Smooth muscle cell of the brain vasculature (primary cell): ENCODE measurements at places on chromosomes 5 and 9.
A peak's percentile ranks its signal among the peaks of the same experiment; 100 is the strongest.

GRCh38 chr5:152113401-152113800 is 188.8 kb upstream of the GLRA1 start:
- no peak for DNase-seq

DNA sequence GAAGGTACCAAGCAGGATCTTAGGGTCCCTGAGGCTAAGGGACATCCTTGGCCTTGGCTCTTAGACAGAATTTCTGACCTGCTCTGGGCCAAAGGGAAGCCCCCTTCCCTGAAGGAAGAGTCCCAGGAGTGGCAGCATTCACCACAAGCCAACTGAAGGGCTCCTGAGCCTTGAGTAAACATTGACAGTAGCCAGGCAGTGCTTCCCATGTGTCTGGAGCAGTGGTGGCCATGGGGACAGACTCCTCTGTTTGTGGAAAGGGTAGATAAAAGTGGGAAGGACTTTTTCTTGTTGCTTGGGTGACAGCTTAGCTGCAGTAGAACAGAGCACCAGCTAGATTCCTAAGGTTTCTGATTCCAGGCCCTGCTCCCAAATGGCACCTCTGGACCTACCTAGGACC is 61.4 kb upstream of the VLDLR start:
- no peak for DNase-seq

DNA sequence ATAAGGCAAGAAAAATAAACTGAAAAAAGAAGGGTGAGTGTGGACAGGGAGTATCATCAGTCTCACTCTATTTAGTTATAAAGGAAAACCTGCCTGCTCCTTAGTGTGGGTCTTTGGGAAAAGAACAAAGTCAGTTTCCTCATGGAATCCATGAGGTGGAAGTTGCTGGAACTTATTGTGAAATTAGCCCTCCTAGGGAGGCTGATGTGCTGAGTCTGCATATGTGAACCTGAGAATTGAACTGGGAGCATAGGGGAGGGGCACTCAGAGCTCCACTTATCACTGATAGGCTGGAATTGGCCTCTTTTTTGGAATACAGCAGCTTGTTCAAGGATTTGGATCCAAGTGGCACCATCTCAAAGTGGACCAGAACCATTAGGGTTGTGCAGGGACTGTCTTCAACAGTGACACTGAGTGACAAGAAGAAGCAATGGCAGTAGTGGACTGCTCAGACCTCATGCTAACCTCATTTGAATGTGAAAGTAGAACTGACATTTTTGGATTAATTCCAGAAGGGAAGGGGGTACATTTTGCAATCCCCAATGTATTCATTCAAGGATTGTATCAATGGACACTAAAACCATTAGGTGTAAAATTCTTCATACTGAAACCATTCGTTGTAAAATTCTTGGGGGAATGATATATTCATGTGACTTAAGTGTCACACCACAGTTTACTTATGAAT is 103.6 kb upstream of the KLF9 start:
- no peak for DNase-seq

DNA sequence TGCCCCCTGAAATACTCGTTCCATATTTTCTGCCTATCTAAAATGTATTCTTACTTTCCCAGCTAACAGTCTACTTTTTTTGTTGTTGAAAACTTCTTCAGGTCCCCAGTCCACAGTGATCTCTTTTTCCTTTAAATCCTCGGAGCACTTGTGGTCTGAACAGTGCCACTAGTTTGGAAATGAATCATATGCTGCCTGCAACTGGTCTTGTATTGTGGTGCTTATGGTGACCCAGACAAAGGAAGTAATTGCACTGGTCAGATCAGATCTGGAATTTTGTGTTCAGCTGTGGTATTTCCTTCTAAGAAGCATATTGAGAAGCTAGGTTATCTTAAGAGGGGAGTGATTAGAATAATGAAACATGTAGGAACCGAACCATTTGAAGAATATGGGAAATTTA is 2.9 kb downstream of the UNC13B start:
- no peak for DNase-seq

DNA sequence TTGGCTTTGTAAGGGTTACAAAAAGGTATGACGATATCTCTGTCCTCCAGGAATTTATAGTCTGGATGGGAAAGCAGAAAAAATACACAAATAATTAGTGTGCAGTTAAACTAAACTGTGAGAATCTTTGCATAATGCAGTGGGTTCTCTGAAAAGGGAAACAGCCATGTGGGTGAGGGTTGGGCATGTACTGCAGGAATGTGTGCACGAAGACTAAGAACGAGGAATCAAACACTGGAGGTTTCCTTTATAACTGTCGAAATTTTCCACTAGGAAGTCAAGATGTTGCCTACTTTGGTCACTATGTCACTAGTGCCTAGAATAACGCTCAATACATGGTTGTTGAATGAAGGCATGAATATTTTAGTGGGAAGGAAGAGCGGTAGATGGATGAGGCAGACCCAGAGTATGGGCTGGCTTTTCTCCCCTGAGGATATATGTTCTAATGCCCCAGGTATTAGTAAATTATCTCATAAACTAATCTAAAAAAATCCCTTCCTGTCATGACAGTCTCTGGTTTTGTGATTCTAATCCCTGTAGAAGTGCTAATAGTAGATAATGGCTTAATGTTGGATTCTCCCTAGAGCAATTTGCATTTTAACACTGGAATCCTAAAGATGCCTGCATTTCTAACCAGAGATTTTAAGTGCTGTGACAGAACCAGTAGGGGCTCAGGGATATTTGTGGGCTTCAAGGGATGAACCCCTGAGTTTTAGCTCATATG is 227.3 kb downstream of the NMUR2 start:
- no peak for DNase-seq

GRCh38 chr9:101485924-101486692 is 47.5 kb upstream of the RNF20 start:
- DNase-seq, result no peak

- no peak for DNase-seq
Observed at GRCh38 chr9:5562806-5563416, 52.6 kb downstream of the PDCD1LG2 start.

- no peak for DNase-seq
Observed at GRCh38 chr5:94243612-94244011, 374.8 kb downstream of the KIAA0825 start.

DNA sequence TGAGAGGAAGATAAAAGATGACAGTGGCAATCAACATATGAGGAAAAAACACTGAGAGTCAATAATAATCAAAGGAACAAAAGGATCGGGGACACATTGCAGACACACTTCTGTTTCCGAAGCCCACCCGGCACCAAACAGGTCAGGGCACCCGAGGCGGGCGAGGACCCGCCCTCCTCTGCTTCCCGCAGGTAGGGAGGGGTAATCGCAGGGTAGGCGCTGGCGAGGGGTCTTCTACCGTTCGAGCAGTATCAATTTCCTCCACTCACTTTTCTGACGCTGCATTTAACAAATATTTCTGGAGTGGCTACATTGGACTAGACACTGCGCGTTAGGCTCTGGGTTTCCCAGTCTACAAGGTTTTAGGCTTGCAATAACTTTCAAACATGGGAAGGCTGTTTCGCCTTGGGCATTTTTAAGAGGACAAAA is 1.3 kb downstream of the TXN start:
- DNase-seq, result no peak

- no peak for DNase-seq
Observed at GRCh38 chr9:131809941-131810344, 70.1 kb upstream of the RAPGEF1 start.

GRCh38 chr9:118091226-118091625 is 387.0 kb downstream of the TLR4 start:
- DNase-seq, result no peak

DNA sequence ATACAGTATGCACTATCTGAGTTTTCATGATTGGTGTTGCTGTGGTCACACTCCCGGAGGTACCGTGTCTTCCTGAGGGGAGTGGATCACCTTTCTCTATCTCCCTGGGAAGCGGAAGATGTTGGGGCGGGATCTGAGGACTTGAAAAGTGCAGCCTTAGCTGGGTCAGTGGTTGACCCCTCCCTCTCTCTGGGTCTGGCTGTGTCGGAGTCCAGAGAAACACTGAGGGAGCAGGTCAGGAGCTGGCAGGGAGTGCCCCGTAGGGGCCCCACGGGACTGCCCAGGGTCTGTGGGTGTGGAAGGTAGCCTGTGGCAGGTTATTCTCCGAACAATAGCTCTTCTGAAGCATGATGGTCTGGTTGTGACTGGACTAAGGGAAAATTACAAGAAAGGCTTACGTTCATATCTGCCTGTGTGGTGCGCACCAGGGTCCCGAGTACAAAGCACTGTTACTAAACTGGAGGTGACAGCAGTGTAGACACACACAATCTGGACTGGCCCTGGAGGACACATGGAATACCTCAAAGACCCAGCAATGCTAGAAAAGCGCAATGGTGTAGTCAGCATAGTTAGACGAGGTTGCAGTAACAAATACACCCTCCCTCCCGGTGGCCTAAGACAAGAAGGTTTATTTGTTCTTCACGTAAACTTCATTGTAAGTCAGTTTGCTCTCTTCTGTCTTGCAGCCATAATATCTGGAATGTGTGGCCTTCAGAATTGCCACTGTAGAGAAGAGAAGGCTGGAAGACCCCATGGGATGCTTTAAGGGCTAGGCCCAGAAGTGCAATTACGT is 9.4 kb upstream of the ZFP62 start:
- no peak for DNase-seq

GRCh38 chr5:10364186-10364689 is 10.7 kb downstream of the MARCHF6 start:
- DNase-seq, result no peak

GRCh38 chr5:158451203-158451992 is 592.5 kb upstream of the CLINT1 start:
- peak; percentile 67 for DNase-seq

- DNase-seq, result no peak
Observed at GRCh38 chr5:180647941-180648500, 1.4 kb downstream of the FLT4 start.

DNA sequence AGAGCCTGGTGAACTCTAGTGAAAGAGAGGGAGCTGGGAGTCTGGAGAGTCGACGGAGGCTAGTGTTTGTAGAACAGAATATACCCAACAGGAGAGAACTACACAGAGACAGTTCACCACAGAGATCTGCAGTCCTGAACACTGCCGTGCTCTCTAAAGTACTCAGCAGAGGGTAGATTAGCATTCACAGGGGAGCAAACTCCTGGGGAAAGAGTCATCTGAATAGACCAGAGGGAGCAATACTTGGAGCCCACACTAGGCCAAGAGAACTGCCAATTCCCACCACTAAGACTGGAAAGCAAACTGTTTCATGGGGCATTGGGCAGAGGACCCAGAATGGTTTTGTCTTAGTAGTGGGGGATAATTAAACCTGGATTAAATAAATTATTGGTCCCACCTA is 235.6 kb downstream of the EDIL3 start:
- no peak for DNase-seq

- no peak for DNase-seq
Observed at GRCh38 chr5:159619826-159620225, 289.5 kb upstream of the IL12B start.

DNA sequence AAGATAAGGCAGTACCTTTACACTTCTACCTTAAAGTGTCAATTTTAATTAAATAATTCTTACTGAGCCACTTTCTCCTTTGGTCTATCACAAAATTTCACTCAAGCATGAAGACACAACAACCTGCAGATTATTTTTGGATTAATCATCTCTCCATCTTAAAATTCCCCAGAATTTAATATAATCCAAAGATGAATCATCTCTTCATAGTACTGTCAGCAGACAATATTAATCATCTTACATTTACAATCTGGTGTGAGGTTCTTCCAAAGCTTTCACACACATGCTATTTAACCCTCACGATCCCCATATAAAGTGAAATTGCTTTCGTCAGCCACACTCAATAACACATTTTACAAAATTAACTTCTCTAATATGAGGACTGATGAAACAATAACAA is 43.0 kb downstream of the LHFPL2 start:
- DNase-seq, result no peak

DNA sequence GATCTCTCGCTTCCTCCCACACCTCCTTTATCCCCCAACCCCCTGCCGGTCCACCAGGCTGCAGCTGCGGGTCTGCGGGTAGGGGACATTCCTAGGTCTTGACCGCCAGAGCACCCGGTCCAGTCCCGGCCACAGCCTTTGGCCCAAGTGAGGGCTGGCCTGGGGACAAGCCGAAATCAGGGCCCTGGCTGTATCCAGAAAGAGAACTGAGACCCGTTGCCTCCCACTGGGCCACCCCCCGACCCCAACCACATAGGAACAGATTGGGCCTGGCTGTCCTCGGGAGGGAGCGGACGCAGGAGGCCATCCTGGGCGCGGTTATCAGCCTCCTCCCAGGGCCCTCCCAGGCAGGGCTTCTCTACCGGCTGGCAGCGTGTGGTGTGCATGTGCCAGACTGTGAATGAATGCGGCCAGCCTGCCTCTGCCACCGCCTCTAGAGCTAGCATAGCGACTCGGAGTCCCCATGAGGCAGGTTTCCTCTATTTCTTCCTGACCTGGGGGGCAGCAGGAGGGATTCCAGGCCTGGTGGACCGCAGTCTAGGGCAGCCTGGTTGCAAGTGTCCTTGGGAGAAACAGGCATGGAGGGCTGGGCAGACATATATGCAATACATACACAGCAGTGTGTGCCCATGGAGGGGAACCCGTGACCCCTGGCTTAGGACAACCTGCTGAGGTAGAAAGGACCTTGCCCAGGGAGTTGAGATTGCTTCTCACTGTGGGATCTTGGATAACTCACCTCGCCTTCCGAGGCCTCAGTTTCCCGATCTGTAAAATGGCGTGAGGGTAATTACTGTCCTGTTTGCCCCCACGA is 1.2 kb downstream of the N4BP3 start:
- no peak for DNase-seq

DNA sequence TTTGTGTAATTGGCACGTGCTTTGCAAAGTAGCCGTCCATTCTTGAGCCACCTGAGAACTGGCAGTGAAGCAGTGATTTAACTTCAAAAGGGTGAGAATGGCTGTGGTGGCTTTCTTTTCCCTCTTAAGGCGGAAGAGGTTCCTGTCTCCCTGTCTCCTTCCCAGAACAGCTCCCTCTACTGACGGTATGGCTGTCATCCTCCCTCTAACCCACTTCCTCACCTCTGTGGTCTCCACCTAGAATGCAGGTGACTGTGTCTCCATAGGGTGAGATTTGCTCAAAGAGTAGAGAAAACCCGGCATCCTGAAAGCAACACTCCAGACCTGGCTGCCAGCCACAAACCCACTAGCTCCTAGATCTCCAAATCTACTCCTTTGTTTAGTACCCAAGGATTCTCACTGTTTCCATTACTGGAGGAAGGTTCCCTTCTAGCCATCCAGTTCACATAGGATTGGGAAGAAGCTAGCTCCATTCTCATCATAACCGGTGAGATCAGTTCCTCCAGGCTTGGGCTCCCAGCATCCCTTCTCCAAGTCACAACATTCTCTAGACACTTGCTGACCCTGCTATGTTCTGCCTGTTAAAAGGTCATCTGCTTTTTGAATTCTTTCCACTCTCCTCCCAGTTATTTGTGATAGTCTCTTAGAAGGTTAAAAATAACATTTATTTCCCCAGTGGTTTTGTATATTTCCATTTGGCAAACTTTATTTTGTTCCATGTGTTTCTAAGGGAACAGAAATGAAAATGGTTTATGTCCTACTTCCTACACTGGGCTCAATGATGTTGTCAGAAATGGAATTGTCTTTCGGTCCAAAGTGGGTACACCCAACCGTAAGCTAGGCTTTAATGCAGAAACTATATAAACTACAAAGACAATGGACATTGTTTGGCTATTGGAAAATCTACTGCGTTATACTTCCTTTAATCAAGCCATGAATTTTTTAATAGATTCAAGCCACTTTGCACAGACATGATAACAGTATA is 269.4 kb downstream of the CWC27 start:
- DNase-seq, result no peak

- DNase-seq, result no peak
Observed at GRCh38 chr9:33135470-33135958, 31.6 kb downstream of the B4GALT1 start.
